ENCODE measurements at places on chromosomes 6 and 20.

DNA sequence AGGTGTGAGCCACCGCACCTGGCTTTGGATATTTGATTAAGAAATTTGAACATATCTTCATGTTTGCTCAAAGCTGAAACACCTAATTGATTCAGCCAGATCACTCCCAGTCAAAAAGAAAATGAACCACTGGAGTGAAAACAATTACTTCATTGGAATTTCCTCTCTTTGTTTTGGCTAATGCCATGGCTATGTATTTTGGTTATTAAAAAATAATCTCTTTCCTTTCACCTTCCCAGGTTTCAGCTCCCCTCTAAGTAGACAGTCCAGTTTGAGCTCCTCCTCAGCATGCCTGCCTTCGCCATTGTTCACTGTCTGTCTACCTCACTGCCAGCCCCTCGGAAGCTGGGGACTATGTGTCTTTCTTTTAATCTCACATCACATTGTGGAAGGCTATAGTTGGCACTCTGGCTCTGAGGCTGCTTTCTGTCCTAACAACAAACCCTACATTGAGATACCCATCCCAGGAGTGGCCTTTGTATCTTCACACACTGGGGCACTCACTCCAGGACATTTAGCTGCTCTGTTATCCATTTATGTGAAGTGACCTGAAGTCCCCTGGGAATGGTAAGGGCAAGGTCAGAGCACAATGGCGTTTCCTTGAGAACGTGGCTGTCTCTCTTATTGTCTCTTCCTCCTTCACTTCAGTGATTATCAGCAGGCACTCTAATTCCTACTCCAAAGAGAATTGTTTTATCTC is 764.0 kb upstream of the CITED2 start:
- no peak for DNase-seq

- DNase-seq, result no peak
Observed at GRCh38 chr6:6582131-6582530, 6.4 kb upstream of the LY86 start.

DNA sequence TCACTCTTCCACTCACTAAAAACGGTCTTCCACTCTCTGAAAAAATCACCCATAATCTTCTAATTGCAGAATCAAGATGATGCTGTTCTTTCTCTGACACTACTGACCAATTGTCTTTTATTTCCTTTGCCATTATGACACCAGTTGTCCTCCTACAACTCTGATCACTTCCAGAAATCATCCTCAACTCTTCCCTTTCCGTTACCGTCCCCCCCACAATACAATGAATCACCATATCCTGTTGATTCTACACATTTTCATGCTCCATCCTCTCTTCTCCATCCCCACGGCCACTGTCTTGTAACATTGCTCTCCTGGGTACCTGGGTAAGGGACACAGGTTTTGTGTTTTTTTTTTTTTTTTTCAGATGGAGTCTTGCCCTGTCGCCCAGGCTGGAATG is 2.5 kb upstream of the PPP2R5D start:
- no peak for DNase-seq

DNA sequence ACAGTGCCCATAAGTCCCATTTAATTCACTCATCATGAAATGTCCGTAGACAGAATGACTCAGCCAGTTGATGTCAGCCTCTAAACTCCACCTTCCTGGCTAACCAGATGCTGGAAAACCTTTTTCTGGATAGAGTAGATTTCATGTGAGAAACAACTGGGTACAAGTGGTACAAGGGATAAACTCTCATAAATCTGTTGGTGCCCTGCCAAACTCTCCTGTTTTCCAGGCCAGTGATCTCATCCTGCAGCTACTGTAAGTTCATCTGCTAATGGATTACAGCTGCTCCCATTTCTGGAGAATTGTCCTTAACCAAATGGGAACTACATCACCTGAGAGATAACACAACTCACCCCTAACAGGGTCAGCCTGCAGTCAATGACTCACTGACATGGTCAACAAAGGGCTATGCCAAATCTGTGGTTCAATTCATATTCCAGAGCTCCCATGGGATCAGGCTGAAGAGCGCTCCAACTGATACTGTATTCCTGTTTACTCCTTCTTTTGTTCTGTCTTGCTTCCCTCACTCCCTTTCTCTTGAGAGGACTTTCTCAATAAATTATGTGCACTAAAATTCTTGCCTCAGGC is 210.1 kb upstream of the HDDC2 start:
- no peak for DNase-seq

GRCh38 chr6:91106083-91106482 is 519.2 kb upstream of the MAP3K7 start:
- no peak for DNase-seq

- DNase-seq, result no peak
Observed at GRCh38 chr6:119447921-119448320, 98.4 kb upstream of the MAN1A1 start.

DNA sequence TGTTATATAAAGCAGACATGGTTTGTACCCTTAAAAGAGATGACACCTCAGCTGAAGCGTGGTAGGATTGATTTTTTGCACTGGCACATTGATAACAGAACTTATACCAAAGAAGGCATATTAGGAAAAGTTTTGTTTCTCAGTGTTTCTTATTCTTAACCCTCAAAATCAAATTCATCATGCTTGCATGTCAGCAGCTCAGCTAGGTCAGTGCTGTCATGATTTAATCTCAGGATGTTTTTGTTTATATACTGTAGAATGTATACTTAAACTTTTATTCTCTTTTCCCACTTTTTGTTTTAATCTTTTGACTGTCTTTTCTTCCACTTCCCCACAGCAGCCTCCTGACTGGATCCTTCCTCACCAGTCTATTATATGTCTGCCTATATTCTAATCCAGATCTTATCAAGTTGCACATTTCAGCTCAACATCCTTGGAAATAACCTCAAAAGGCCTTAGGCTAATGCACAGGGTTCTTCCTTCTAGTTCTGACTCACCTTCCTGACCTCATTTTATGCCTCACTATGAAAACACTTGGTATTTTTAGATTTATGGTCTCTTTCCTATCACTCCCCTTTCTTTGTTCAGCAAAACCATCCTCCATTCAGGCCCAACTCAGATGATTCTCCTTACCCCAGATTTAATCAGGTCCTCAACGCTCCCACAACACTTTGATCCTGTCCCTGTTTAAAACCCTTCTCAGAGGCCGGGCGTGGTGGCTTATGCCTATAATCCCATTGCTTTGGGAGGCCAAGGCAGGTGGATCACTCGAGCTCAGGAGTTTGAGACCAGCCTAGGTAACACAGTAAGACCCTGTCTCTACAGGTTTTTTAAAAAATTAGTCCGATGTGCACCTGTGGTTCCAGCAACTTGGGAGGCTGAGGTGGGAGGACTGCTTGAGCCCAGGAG is 7.2 kb downstream of the HEBP2 start:
- DNase-seq, result no peak

GRCh38 chr20:59823491-59824259 is 109.8 kb downstream of the SYCP2 start:
- no peak for DNase-seq

GRCh38 chr20:52178691-52179090 is 12.9 kb downstream of the ZFP64 start:
- DNase-seq, result no peak

- no peak for DNase-seq
Observed at GRCh38 chr6:137823826-137824555, 43.1 kb upstream of the TNFAIP3 start.

- DNase-seq, result no peak
Observed at GRCh38 chr6:143222310-143222709, 161.6 kb downstream of the AIG1 start.

- DNase-seq, result no peak
Observed at GRCh38 chr6:135985471-135985870, 134.0 kb downstream of the PDE7B start.

DNA sequence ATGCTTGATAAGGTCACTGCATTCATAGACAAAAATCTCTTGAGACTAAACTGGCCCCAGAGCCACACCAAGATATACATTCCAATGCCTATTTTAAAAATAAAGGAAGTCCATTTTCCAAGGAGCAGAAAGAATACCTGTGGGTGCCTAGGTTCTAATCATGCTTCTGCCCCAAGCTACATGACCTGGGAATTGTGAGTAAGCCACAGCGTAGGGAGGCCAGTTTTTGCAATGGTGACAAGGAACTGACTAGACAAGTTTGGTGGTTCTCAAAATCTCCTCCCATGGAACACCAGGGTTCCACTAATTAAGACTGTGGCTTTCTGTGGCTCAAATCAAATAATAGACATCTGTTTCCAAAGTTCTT is 83.3 kb downstream of the GMDS start:
- DNase-seq, result no peak

GRCh38 chr6:98640366-98640765 is 194.0 kb upstream of the POU3F2 start:
- no peak for DNase-seq

DNA sequence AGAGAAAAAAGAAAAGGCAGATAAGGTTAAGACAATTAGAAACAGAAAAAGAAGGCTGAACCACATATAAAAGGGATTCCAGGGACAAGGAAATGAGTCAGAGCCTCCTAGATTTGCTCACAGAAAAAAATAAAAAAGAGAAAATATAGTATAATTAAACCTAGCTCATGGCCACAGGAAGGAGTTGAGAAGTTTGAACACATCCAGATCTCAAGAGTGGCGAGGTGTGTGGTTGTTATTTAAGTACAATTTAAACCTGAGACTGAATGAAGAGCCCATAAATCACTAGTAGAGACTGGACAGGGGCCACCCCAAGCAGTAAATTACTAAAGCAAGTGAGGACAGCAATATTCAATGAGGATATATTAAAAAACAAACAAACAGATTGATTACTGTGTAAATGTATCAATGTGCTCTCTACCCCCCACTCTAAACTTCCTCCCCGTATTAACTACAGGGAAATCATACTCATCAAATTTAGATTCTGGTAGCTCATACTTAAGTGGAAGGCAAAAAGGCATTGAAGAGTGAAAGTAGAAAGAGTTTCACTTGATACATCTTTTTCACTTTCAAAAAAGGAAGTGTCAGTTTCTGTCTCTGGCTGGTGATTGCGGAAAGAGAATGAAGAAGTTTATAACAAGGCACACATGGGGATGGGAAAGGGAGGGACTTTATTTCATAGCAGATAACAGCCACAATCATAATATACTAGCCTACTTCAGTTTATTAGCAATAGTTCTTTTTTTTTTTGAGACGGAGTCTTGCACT is 49.3 kb upstream of the SCAF8 start:
- DNase-seq, result no peak

DNA sequence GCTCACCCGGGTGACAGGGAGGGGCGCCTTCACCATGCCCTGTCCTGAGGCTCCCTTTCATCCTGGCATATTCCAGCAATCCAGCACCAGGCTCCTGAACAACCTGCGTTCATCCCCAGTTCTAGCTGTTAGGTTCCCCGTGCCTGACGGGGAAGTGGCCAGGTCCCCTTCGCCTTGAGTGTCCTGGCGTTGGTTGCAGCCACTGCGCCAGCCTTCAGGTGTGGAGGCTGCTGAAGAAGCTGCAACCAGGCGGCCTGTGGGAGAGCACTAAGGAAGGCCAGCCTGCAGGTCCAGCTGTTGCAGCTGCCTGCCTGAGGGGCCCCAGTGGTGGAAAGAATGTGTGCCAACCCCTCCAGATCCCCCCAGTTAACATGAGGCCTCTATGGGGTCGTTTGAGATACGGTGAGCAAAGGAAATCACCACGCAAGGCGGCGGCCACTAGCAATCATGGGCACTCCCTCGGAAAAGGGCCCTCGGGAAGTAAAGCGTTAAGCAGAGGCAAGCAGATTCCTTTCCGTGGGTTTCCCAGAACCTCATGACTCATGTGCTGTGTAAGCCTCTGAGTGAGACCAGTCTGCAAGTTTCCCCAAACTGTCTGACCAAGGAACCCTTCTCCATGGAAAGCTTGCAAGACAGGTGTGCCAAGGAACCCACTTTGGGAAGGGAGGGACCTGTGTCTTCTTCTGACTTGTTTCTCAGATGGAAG is 320.8 kb downstream of the TAF4 start:
- DNase-seq, result no peak

DNA sequence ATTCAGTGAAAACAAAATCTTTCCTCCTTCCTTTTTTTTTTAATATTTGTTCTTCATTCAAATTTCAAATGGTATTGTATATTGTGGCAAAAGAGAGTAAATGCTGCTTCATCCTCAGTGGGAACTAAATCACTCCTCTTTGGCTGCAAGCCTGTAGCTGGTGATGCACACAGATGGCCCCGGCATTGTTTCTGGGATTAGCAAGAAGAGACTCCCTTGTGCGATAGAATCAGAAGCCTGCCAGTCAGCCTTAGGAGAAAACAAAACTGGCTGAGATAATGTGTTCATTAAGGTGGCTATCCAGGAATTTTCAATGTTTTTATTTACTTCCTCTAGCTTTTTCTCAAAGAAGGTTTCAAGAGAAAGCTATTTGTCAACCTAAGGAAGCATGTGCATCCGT is 20.7 kb upstream of the ELOVL2 start:
- DNase-seq, result no peak

- DNase-seq, result no peak
Observed at GRCh38 chr6:34793877-34794276, 2.0 kb downstream of the BLTP3A start.

DNA sequence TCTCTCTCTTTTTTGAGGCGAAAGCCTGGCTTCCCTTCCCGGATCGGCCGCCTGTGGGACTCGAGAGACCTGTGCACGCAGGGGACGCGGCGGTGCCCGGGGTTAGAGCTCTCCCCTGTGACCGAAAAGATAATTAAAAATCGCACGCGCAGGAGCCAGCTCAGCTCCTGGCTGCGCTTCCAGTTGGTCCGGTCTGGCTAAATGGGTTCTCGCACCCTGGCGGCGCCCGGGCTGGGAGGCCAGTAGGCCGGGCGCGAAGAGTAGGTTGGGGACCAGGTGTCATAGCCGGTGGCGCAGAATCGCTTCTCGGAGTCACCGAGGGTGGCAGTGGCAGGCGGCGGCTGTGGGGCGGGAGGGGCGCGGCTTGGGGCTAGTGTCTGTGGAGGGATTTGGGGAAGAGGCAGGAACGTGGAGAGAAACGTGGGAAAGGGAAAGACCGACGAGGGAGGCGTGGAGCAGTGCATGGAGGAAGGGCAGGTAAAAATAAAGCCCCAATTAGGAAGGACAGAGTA is 41.9 kb upstream of the SUPT3H start:
- no peak for DNase-seq

GRCh38 chr20:15138548-15139126 is 801.2 kb upstream of the FLRT3 start:
- DNase-seq, result no peak

DNA sequence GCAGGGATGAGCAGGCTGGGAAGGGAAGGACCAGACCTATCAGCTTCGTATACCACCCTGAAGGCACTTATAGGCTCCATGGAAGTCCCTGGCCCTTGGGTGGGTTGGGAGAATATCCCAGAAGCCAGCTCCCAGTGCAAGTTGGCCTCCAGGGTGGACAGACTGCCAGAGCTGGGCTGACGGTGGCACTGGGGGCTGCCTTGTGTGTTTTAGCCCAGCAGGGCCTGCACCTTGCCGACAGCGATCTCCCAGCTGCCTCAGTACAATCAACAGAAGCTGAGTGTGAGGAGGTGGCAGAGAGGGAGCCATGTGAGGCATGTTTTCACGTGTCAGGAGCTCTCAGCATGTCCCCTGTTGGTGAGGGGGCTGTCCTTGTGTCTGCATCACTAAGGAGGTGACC is 159.5 kb downstream of the VEGFA start:
- no peak for DNase-seq

DNA sequence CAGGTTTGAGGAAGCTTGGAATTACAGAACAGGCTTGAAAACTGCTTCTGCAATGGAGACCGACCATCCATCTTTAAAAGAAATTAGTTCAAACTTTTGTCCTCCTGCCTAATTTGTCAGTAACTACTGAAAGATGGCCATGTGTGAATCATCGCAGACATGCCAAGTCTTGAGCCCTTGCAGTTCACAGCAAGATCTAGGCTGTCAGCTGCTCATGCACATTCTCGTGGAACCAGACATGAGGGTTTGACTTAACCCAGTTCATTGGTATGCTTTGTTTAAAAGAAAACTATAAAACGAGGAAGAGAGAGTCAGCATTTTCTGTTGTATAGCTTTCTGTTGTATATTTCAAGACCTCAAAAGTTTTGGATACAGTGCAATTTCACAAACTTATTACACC is 74.0 kb upstream of the SAMD5 start:
- DNase-seq, result no peak
